ENCODE measurements at places on chromosomes 1 and 21.

DNA sequence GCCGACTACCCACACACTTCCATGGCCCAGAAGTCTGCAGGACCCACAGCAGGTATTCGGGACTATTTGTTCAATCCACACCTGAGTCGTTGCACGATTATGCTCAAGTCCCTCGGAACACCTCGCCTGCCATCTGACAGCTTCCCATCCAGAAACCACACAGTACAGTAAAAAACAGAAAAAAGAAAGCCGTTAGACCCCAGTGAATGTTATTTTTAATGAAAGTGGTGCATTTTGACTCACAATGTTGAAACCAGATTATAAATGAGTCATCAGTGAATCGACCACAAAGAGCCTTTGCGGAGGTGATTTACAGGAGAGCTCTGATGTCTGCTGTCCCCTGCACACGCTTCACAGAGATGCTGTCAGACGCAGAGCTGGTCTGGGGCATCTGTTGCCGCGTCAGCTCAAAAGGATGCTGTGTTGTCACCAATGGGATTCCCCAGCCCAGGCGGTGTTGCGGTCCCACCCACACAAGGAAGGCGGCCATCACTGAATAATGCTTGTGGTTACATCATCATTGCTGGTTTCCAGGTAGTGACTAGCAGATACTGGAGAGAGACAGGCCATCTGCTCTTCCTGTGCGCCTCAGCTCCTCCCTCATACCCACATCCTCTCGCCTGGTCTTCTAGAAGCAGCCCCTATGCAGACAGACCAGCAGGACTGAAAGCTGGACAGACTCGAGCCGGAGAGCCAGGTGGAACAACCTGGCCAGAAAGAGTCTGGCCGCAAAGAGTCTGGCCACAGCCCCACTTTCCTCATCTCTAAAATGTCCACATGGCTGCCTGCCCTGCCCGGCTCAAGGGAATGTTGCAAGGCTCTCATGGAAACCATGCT lies 116.8 kb downstream of the TOMM20 start:
- peak; percentile 98 for DNase-seq

DNA sequence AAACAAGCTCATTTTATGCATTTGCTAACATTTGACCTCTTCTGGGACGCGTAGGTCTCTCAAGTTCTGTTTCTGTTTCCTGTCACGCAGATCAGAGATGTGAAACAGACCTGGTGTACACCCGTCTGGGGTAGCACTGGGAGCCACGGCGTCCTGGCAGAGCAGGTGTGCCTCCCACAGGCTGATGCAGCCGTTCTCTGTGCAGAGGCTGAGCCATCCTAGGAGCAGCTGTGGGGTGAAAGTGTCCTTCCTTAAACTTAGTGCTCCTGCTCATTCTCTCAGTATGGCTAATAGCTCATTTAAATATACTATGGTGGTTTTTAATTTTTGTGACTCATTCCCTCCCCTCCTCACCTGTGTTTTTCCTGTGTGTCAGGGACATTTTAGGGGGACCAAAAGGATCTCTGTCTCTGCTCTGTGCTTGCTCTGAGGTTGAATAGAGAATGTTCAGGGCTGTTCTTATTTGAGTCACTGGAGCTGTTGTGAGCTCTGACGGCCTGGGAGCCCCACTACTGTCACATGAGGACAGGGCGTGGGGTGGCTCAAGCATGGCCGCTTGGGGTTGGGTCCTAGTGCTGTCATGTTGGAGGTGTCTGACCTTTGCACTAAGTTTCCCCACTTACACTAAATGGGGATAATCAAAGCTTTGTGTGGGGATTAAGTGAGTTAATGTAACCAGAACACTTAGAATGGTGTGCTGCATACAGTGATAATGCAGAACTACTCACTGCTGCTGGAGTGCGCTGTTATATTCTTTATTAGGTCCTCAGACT lies 43.0 kb downstream of the GALNT2 start:
- peak; percentile 34 for DNase-seq

- no peak for DNase-seq
Measured at GRCh38 chr21:15751546-15751945, 21.8 kb downstream of the USP25 start.

- no peak for DNase-seq
Measured at GRCh38 chr1:69491416-69491815, 76.3 kb upstream of the LRRC7 start.

GRCh38 chr1:107649023-107649422 lies 316.0 kb downstream of the VAV3 start:
- peak; percentile 4 for DNase-seq
